ENCODE measurements at places on chromosomes 12 and 14. TPM values are rescaled to one million over a fixed set of nuclear protein-coding genes. Genes with fewer than 3 reads are reported as not detected.

- DNase-seq, result no peak
Measured at GRCh38 chr12:3189282-3189681, 112.1 kb downstream of the TSPAN9 start.

The KLRK1 gene
- not detected for total RNA-seq

The DACT1 gene
- 2.6 TPM for total RNA-seq

GRCh38 chr12:31000751-31001150, 72.9 kb upstream of the DDX11 start:
- peak; percentile 81 for DNase-seq

DNA sequence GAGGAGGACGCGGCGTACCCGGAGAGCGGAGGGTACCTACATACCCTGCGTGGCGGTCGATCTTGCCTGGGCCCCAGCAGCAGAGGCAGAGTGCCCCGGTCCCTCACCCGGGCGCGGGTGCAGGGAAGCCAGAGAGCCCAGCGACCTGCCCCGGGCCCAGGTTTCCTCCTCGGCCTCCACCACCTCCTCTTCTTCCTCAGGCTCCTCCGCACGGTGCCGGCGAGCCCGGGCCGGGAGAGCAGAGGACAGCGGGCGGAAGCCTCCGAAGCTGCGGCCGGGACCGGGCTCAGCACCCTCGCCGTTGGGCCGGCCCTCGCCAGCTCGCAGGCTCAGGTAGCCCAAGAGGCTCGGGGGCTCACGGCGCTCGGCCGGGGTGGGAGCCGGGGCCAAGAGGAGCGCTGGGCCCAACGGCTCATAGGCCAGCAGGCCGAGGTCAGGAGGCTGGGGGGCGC, 6.6 kb downstream of the ZNF219 start:
- DNase-seq, result no peak

DNA sequence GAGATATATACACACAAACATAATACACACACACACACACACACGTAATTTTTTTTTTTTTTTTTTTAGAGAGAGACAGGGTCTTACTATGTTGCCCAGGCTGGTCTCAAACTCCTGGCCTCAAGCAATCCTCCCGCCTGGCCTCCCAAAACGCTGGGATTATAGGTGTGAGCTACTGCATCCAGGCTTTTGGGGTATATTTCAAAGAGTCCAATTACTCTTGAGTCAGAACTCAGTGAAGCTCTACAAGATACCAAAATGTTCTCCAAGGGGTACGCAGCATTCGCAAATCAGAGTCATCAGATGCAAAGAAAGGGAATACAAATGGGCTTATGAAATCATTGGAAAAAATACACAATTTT, 54.0 kb downstream of the PHLDA1 start:
- no peak for DNase-seq

The RNFT2 gene
- total RNA-seq, result 1.1 TPM

DNA sequence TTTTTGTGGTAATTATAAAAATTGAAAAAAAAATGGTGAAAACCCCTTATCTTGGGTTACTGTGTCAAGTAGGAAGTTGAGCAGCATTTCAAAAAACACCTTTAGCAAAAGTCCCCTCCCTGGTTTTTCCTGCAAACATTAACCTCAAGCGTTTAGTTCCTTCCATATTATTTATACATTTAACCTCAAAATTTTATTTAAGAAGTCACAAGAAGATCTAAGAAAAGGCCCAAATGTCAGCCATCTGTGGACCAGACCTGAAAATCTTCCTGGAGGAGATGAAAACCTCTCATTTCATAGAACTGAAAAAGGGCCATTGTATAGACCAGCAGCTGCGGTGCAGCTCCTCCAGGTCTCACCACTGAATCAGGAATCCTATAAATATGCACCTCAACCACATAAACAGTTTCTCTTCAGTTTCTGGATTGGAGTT, 40.4 kb upstream of the BTG1 start:
- DNase-seq, result no peak

The CD163L1 gene
- 0.37 TPM for total RNA-seq

- DNase-seq, result no peak
Measured at GRCh38 chr12:6214633-6215032, 14.4 kb downstream of the CD9 start.
